ENCODE measurements at places on chromosomes 1 and 21.

DNA sequence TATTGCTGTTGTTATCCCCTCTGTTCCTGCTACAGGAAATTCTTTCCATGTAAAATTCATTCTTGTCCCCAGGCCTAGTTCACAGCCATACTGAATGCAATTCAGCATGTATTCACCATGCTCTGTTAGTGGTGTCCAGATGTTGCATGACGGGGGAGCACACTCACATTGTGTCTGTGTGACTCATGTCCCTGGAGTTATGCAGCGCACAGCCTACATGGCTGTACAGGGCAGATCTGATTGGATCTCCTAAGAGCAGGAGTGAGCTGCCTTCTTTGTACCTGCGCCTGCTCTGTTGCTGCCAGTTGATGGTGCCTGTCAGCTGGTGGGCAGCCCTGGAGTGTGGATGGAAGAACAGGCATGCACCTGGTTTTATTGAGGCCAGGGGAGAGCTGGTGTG, 17.6 kb downstream of the HTR6 start:
- DNase-seq: no peak

DNA sequence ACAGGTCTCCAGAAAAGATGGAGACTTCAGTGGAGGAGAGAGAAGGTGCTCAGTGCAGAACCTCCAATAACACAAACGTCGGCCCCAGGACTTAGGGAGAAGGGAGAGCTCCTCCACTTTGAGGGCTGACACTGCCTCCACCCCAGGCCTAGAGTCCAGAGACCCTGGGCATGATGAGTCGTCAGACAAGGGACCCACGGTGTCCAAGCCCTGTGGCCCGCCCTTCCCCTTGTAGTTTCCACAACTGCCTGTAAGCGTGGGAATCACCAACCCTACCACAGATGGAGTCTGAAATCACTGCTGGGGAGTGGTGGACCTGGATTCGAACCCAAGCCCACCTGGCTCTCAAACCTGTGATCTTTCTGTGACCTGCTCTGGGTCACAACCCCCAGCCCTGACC, 281.1 kb downstream of the NPHP4 start:
- DNase-seq: no peak

GRCh38 chr1:15724949-15725880, 10.8 kb upstream of the SLC25A34 start:
- DNase-seq: no peak

DNA sequence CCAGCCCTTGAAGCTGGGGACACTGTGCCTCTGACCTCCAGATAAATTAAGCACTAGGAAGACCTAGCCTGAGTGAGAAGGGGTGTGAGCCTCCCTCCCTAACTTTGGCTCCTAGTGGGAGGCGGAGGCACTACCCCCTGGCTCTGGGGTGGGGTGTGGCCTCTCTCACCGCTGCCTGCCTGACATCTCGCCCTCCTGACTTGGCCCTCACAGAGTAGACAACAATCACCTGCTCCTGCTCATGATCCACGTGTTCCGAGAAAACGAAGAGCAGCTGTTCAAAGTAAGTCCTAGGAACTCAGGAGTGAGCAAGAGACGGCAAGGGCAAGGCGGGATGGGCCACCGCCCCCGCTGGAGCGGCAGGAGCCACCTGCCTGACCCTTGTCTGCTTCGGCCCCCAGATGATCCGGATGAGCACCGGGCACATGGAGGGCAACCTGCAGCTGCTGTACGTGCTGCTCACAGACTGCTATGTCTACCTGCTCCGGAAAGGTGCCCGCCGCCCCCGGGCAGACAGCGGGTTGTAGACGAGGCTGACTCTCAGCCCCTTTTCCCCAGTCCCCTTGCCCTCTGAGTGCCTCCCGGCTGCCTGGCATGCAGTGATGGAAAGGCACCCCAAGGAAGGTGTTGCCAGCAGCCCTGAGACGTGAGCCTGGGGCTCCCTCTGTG, 8.1 kb upstream of the SLC25A34 start:
- DNase-seq: no peak

GRCh38 chr1:235783148-235783776, 83.4 kb downstream of the LYST start:
- DNase-seq: no peak

- DNase-seq: no peak
Measured at GRCh38 chr21:36065497-36066036, 4.3 kb upstream of the CBR1 start.

- no peak for DNase-seq
Measured at GRCh38 chr1:70504821-70505193, 93.7 kb downstream of the CTH start.

GRCh38 chr1:116492358-116492811, 78.4 kb downstream of the CD58 start:
- DNase-seq: no peak

- DNase-seq: no peak
Measured at GRCh38 chr1:151347523-151348246, 633 bp upstream of the RFX5 start.

GRCh38 chr1:89962024-89962741, 32.7 kb upstream of the ZNF326 start:
- DNase-seq: no peak

DNA sequence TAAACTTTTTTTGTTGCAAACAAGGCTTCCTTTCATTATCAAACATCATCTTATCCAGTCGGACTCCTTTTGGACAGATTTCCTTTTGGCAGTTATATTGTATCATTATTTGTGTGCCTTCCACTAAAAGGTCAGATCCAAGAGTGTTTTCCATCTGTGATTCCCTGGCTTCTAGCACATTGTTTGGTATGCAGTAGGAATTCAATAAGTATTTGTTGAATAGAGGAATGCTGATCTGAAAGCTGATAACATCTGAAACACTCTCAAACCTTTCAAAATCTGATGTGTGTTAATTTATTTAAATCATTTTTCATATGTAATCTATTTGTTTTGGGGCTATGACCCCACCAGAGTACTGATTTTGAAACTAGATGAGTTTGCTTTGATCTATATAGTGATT, 39.0 kb downstream of the NDC1 start:
- no peak for DNase-seq

DNA sequence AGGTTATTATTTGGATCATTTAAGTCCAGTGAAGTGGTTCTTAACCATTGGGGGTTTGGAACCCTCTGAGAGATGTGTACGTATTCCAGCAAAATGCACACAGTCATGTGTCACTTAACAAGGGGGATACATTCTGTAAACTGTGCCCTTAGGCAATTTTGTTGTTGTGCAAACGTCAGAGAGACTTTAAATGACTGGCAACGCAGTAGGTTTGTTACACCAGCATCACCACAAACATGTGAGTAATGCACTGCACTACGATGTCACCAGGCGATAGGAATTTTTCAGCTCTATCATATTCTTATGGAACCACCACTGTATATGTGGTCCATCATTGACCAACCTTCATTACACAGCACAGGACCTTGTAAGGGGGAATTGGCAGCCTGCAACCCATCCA, 11.9 kb downstream of the AHCYL1 start:
- no peak for DNase-seq

- no peak for DNase-seq
Measured at GRCh38 chr1:26733982-26734381, 38.2 kb downstream of the ARID1A start.

DNA sequence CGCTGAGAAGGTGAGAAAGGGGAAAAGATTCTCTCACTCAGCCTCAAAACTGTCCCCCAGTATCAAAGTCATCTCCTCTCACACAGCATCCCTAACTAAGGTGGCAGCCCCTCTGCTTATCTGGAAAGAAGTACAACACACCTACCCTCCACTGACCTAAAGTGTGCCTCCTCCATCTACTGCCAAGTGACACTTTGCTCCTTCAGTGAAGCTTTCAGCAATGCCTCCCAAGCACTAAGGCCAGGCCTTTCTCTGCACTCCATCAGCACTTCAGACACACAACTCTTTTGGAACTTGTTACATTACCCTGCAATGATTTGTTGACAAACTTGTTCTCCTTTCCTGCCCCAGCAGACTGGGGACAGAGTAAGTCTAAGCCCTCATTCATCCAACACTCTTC, 1.4 kb downstream of the SH3BP5L start:
- DNase-seq: no peak

DNA sequence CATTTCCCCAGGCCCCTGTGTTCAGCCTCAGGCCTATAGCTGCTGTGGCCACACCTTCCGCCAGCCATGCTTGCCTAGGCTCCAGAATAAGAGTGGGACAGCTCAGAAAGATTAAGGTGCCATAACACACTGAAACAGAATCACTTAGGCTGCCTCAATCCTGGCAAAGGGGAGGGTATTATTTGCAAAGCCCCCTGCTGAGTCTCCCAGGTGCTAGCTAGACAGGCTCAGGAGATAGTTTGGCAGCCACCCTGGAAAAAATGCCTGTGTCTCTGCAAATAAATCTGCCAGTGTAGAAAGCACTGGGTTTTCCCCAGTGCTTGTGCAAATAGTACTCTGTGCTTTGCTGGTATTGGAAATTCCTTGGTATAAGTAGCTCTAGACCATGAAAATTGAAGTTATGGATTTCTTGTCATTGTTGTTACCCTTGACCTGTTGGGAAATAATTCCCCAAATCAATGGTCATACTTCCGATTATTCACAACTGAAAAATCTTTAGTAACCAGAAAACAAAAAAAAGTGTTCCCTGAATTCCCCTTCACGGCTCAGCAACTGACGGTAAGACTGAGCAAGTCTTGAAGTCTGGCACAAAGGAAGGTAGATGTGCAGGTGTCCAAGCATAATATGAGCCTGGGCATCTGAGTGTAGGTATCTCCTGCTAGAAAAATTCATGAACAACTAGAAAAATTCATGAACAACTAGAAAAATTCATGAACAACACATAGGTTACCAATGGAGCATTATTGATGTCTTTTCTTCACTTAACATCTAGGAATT, 56.9 kb downstream of the PROX1 start:
- no peak for DNase-seq

GRCh38 chr1:235181561-235182245, 20.7 kb upstream of the RBM34 start:
- no peak for DNase-seq

GRCh38 chr21:36478941-36479340, 981 bp downstream of the CLDN14 start:
- no peak for DNase-seq

DNA sequence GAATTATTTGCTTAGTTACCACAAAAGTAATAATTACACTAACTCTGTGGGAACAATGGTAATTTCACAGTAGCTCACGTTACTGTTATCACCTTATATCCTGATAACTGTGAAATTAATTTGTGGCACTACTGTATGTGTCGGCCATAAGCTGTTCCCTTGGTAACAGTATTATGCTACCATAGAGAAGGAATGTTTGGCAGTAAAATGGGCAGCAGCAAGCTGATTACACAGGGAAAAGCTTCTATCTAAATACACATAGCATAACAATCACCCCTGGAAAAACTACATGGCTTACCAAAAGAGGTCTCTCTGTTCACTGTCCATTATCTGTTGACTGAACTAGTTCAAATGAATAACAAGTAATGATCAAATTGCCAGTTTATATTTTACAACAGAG, 124.1 kb downstream of the DPYD start:
- no peak for DNase-seq

- DNase-seq: peak; percentile 46
Measured at GRCh38 chr1:45686015-45686287, 382 bp downstream of the GPBP1L1 start.

GRCh38 chr21:28387220-28387619, 605.5 kb downstream of the LTN1 start:
- DNase-seq: no peak

- DNase-seq: no peak
Measured at GRCh38 chr1:90396917-90397316, 320.2 kb downstream of the BARHL2 start.

- no peak for DNase-seq
Measured at GRCh38 chr1:110047463-110047862, 13.0 kb downstream of the STRIP1 start.

- DNase-seq: no peak
Measured at GRCh38 chr21:35145626-35146233, 96.6 kb upstream of the RUNX1 start.

DNA sequence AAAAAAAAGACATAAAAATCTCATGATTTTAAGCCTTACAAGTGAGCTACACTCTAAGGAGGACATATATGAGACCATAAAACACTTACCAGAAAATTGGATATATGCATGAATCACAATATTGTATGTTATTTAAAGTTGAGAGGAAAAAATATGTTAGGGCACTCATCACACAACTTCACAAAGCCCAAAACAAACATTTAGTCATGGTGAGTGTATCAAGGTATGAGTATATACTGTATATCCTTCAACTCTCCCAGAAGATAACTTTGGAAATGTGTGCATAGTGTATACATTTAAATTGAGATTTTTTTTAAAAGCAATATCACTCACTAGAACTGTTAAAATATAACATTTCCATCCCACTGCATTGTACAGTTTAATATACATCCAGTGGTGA, 259.3 kb downstream of the SRGAP2C start:
- DNase-seq: no peak

GRCh38 chr1:38587766-38588165, 271.8 kb downstream of the RRAGC start:
- no peak for DNase-seq

DNA sequence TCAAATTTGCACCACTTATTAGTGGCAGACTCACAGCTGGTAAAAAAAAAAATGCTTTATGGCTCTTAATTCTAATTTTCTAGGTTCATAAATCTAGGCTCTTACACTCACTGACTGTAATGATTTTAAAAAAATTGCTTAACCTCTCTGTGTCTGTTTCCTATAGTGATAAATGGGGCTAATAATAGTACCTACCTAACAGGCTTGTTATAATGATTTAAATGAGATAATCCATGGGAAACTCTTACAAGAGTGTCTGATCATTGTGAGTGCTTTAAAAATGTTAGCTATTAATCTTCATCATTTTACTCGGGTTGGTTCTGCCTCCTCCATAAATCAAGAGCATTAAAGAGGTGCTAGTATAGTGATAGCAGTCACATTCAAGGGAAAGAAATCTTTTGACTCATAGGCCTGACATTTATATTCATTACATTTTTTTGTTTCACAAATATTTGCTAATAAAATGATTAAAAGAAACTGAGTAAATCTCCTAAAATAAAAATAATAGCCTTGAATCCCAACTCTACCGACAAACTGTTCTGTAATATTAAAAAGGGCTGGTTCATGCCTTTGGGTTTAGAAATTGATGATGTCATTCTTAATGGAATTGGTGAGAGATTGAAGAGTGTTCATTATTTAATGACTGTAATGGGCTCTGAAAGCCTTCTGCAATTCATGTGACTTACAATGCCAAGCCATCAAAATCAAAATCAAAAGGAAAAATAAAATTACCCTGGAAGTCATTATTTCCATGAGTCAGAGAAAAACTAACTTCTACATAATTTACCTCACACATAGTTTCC, 93.9 kb upstream of the PALMD start:
- no peak for DNase-seq

DNA sequence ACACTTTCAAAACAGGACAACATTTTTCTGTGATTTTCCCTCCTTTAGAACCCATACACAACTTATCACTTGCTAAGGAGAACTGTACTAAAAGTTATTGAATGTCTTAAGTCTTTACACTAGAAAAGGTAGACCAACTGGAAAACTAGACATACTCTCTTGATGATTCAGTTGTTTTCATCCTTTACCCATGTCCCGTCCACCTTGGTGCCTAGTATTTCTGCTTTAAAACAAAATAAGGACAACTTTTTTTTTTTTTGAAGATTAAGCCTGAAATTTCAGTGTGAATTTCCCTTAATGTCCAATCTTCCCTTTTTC, 4.5 kb downstream of the CDKN2C start:
- DNase-seq: no peak
